ENCODE measurements at places on chromosomes 11 and 22.

DNA sequence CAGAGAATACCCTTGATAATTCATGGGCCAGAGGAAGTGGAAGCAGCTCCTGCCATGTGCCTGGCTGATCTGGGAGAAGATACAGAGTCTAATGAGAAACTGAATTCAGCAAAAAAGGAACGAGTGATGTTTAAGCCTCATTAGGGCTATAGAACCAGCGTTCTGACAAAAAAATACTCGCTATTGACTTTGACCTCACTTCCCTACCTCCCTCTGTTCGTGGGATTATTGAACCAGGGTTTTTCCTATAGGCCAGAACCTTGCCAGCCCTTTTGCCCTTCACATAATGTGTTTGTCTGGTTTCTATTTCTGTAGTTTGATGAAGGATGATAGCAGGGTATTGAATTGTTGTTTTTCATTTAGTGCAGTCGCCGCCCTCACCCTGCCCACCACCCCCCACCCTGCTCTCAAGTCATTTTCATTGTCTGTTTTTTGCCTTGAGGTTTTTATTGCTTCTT, 7.6 kb upstream of the RBFOX2 start:
- no peak for DNase-seq

DNA sequence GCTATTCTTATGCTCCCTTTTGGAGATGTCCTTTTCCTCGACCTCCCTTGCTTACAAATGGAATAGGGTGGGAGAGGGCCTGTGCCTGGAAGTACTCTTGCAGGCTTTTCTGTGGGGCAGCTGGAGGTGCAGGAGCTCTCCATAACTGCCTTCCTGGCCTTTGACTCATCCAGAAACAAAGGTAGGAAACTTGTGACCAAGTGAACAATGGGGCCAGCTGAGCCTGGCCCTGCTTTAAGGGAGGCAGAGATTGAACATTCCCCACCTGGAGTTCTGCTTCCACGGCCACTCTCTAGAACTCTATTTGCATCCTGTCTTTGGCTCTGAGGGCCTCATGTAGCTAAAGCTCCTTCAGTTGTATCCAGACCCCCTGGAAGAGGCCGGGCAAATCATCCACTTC, 5.1 kb upstream of the LYVE1 start:
- DNase-seq: no peak

GRCh38 chr11:72328366-72329224, 84.6 kb upstream of the PHOX2A start:
- no peak for DNase-seq

DNA sequence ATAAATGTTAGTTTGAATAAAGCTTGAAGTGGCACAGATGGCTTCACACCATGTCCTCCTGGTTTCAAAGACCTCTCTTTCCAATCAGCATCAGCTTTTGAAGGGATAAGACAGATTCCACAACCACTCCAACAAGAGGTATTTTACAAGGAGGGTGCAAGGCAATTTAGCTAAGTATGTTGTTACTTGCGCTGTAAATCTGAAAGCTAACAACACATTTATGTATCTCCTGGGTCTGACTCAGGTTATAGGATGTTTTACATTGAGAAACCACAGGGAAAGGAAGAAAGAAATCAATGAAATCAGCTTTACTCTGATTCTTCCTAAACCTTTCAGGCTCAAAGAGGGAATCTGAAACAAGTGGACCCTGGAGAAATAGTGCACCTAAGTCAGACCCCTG, 12.1 kb downstream of the CWC15 start:
- no peak for DNase-seq

DNA sequence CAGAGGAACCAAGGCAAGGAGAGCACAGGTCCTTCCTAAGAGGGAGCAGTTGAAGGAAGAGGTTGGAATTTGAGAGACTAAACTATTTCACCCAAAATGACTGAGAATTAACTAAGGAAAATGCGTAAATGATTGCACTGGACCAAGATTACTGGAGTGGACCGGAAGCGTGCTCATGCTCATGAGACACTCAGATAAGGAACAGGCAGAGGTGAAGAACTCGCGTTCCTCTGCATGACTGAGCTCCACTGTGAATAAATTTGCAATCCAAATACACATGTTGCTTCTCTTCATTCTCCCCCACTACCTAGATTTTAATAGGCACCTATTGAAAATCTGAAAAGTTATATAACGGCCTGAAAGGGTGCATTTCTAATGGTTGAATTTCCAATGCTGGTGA, 207.0 kb downstream of the KIRREL3 start:
- DNase-seq: no peak

DNA sequence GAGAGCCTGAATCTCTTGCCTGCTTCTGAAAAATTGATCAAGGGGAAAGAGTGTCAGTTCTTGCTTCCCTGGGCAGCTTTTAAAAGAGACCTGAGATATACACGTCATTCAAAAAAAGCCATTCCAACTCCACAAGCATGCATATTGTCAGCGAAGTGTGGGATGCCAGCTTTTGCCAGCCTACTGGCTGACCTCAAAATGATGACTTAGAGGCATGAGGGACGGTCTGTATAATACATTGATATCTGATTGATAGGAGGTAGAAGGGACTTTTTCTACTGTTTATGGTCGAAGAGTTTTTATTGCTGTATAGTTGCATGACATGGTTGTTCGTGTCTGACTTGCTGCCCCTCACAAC, 126.3 kb downstream of the MICAL2 start:
- no peak for DNase-seq

DNA sequence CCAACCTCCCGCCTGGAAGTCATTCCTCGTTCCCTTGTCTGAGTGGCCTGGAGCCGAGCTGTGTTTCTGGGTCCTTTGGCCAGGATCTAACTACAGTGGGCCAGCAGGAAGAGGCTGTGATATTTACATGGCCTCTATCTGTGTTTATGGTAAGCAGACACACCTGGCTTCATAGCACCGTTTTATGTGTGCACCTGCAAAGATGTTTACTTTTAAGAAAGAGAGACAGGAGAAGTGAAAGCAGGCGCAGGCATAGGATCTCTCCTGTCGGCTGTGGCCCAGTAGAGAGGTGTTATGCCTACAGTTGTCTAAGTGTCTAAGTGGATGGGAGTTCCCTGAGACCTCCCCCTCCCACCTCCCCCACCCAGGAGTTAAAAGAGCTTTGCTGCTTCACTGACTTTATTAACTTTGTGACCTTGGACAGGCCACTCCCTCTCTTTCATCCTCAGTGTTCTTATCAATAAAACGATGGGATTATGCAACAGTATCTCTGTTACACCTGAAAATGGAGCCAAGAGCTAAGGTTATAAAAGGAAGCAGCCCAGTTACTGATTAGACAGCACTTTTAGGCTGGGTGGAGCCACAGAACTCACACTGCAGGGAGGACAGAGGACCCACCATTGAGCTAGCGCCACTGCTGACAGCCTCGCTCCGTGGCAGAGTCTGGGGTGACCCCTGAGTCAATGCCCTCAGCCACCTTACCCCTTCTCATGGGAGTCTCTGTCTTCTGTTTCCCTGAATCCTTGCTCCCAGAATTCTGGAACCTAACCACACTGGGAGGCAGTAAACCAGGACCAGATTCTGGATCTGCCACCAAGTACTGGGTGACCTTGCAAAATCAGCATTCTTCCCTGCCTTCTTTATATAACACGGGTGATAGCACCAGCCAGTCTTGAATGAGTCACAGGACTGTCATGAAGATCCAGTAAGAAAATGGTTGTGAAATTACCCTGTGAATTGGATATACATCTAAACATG, 22.0 kb downstream of the ST14 start:
- no peak for DNase-seq

DNA sequence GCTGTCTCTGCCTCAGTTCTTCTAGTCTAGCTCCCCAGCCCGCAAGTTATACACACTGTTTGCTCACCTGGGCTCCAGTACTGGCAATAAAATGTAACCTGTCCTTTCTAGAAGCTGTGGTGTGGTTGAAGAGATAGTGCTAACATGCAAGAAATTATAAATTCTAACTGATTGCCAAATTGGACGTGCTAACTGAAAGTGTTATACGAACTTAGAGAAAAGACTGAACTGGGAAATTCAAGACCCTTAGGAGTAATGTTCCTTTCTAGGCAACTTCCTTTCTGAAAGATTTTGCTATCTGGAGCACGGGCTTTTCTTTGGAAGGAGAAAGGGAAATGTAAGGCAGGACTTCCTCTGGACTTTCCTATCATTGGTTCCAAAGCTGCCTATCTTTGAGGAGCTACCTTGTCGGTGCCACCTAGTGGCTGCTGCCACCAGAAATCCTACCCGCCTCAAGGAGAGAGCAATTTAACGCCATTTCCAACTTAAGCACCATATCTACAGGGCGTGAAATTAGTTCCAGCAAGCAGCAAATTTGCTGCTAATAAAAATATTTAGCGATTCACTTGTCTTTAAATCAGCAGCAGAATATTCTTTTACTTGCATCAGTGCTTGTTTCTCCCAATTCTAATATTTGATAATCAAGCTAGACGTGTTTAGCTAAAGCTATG, 12.7 kb upstream of the TMEM218 start:
- DNase-seq: no peak

DNA sequence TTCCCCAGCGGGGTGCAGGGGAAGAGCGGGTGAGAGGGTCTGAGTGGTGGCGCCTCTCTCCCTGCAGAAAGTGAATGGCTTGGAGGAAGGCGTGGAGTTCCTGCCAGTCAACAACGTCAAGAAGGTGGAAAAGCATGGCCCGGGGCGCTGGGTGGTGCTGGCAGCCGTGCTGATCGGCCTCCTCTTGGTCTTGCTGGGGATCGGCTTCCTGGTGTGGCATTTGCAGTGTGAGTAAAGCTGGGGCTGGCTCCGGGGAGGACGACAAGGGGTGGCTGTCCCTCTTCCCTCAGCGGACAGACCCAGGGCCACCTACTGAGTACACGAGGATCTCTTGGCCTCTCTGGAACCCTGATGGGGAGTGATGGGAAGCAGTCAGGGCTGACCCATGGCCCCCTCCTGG, 28.5 kb downstream of the ST14 start:
- DNase-seq: no peak

DNA sequence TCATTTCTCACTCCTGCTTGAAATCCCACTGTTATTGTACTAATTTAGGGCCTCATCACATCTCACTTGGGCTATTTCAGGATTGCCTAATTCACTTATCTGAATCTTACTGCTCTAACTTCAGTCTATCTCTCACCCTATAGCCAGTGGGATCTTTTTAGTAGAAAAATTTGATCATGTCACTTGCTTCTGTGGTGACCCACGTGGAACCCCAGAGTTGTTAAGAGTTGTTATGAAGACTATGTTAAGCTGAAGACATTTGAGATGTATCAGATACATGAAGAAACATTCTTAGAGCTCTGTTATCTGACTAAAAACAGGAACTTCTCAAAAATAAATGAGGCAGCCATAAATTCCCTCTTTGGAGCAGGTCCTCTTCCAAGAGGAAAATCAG, 1375.6 kb upstream of the TENM4 start:
- DNase-seq: no peak

DNA sequence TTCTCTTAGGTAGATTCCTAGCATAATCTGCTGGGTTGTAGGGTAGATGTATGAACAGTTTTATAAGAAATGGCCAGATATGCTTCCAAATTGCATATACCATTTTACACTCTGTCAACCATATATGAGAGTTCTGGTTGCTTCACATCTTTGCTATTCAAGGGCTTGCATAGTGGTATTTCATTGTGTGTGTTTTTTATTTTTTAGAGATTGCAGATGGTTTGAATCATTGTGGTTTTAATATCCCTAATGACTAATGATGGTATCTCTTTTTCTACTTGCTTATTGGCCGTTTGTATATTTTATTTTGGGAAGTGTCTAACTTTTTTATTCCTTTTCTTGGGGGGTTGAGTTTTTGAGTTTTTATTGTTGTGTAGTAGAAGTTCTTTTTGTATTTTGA, 26.9 kb downstream of the RNF214 start:
- DNase-seq: no peak

DNA sequence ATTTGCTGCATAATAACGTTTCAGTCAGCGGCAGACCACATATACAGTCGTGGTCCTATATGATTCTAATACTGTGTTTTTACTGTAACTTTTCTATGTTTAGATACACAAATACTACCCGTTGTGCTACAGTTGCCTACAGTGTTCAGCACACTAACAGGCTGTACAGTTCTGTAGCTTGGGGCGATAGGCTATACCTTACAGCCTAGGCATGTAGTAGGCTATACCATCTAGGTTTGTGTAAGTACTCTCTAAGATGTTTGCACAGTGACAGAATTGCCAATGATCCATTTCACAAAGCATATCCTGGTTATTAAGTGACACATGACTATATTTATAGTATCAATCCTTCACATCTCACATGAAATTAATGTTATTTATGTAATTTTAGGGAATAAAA, 78.2 kb downstream of the YAP1 start:
- DNase-seq: no peak

DNA sequence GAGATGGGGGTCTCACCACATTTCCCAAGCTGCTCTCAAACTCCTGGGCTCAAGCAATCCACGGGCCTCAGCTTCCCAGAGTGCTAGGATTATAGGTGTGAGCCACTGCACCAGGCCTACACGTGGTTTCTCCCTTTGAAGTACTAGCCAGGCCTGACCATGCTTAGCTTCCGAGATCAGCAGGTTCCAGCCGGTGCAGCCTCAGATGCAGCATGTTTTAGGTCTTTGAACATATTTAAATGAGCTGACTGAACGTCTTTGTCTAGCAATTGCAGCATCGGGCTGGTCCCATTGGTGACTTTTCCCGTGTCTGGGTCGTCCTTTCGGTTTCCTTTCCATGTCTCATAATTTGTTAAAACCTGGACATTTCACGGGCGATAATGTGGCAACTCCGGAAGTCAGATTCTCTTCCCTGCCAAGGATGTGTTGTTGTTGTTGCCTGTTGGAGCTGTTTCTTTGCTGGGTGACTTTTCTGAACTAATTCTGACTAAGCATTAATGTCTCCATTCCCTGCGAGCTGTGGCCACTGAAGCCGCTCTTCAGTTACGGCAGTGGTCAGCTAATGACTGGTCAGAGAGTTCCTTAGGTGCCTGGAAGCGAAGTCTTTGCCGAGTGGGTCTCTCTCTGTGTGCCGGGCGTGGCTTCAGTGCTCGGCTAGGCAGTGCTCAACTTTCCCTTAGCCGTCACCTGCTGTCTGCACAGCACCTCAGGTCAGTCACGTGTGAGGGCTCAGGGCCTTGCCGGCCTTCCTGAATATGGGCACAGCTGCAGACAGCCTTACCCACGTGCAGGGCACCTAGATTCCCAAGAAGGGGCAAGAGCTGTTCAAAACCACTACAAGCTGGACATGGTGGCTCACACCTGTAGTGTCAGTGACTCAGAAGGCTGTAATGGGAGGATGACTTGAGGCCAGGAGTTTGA, 3.8 kb upstream of the CYP2D6 start:
- no peak for DNase-seq

- no peak for DNase-seq
These were observed 1.5 kb upstream of the GGT1 start for GRCh38 chr22:24601217-24602104.

- DNase-seq: no peak
These were observed 57.3 kb upstream of the CEP295 start for GRCh38 chr11:93604008-93604660.

Data from cortex of kidney (tissue), 1 donor.